ENCODE measurements at places on chromosomes 6 and 20.

- DNase-seq: no peak
These were observed 42.2 kb upstream of the STXBP5 start for GRCh38 chr6:147161974-147162495.

DNA sequence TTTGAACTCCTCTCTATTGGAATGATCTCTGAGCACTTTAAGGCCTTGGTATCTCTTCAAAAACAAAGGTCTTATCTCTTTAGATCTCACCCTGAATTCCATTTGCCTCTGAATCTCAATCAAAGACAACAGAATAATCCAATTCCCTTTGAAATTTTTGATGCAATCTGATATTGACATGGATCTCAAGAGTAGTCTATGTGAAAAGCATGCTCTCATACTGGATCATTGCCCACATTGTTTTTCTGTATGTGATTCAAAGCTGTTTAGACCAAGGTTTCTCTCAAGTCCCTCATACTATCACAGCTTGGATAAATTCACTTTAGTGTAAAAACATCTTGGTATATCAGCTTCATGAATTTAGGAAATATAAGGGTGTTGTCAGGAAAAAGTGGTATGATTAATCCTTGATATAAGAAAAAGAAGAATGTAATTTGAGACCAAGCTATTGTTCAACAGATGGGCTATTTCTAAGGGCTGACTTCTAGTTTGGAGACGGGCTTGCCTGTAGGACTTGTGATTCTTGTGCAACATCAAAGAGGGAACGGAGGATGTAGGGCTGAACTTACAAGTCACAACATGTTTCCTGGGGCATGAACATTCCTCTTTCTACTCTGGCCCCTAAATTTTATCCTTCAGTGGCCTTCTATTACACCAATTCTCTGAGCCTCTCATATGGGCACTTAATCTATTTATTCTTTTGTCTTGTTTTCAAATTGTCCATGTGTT is 77.9 kb upstream of the CITED2 start:
- DNase-seq: no peak

- no peak for DNase-seq
These were observed 40.2 kb downstream of the CCN2 start for GRCh38 chr6:131910956-131911355.

DNA sequence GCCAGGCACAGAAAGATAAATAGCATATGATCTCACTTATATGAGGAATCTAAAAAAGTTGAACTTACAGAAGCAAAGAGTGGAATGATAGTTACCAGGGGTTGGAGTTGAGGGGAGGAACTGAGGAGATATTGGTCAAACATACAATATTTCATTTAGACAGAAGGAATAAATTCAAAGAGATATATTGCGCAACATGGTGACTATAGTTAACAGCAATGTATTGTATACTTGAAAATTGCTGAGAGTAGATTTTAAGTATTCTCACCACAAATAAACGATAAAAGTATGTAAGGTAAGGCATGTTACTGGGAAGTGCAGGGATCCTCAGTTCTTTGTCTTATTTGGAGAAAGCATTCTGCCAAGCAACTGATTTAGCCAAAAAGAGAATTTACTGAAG is 171.9 kb downstream of the LMBRD1 start:
- DNase-seq: no peak

DNA sequence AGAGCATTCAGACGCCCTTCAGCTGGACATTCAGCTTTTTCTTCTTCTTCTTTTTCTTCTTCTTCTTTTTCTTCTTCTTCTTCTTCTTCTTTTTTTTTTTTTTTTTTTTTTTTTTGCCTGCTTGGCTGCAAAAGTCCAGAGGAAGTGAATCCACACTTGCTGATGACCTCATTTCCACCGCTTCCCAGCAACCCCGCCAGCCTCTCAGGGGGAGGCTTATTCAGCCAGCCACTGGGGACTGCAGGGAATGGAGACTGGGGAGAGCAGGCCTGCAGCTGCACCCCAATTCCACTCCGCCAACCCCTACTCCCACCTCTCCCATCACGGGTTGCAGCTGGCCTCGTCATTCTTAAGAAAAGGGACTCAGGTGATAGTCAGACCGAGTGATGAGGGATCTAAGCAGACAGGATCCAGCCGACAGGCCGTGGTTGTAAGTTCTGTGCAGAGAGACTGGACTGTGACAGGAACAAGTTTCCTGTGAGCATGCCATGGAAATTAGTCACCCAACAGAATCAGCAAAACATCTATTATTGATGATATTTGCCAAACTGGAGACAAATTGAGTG is 59.0 kb upstream of the QKI start:
- DNase-seq: no peak

DNA sequence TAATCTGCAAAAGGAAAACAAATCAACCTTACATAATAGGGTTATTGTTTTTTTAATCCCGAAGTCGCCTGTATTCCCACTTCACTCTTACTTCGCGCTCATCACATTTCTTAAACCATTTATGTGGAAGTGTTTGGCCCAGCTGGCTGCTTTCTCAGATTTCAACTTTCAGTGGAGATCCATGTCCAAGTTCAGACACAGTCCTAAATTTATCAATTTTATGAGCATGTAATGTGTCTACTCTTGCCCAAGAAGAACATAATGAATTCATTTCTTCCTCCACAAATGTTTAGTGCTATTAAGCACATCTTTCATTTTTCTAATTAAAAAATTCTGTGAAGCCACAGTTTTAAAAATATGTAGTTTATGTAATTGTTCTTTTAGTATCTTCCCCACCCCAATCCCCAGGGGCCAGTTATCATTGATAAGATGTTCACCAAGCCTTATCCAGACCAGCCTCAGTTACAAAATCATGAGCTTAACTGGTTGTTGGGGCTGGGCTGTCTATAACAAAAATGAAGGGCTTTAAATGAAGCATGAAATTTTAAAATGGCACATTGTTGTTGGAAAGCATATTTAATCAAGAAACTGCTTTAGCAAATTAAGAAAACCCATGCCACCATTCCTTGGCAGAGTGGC is 151.7 kb downstream of the UST start:
- no peak for DNase-seq

- DNase-seq: no peak
These were observed 26.5 kb upstream of the MYCT1 start for GRCh38 chr6:152671171-152671570.

DNA sequence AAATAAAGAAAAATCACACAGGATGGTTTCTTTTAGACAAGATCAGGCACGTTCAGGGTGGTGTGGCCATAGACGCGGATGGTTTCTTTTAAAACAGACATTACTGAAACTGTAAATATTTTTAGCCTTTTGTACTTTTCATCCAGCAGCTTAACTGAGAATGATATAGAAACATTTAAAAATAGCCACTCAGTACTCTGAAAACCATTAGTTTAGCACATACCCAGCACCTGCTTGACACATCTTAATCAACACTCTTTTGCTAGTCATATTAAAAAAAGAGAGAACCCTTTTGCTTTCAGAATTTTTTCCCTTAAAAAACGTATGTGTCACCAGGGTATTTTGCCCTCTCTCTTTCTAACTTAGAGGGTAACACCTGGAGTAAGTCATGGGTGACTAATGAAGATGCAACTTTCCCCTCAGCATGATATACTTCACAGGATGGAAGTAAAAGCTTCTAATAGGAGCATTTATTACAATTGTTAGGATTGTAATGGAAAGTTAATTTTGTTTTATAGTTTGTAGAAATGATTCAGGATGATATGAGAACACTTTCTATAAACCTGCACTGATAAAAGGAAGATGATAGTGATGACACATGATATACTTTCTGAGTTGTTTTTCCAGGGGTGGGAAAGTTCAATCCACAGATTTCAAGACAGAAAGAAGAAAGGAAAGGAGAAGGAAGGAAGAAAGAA is 45.2 kb downstream of the BACH2 start:
- DNase-seq: peak; percentile 9

DNA sequence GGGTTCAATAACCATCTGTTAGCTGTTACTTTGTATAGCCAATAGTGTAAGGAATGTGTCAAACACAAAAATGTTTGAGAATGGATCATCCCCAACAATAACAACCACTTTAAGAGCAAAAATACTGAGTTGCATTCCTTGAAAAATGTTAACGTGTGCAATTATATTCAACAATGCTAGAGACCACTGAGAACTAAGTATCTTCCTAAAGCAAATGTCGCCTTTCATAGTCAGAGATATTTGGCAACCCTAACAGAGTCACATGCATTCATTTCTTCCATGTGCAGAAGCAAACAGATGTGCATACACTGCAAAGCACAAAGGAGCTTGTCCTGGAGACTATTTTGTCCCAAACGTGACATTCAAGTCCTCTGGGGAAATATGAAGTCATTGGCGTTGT is 448.6 kb downstream of the GJA1 start:
- DNase-seq: no peak

GRCh38 chr6:10347561-10348327 is 67.1 kb downstream of the TFAP2A start:
- no peak for DNase-seq

- no peak for DNase-seq
These were observed 55.5 kb downstream of the CD2AP start for GRCh38 chr6:47532981-47533585.

GRCh38 chr6:63839485-63839884 is 203.9 kb downstream of the PHF3 start:
- no peak for DNase-seq

GRCh38 chr20:44017211-44017610 is 102.6 kb downstream of the TOX2 start:
- no peak for DNase-seq

DNA sequence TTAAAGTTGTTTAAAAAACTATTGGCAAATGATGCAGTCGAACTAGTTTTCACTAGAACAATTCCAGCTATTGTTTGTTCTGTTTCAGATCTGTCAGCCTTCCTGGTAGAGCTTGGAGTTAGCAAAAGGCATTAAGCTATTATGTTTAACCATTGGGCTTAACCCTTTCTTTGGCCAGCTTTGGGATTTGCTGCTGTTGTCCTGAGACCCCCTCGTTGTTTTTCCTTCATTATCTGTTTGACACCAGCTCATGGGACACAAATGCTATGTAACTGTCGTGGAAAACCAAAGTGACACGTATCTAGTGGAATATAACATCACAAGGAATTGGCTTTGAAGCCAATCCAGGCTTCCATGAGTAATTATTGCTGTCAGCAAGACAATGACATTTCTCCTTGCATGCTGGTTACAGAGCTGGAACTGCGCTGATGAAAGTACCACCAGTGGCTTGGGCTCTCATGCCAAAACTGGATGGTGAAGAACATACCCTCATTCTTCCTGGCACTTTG is 96.0 kb downstream of the EYA2 start:
- no peak for DNase-seq

DNA sequence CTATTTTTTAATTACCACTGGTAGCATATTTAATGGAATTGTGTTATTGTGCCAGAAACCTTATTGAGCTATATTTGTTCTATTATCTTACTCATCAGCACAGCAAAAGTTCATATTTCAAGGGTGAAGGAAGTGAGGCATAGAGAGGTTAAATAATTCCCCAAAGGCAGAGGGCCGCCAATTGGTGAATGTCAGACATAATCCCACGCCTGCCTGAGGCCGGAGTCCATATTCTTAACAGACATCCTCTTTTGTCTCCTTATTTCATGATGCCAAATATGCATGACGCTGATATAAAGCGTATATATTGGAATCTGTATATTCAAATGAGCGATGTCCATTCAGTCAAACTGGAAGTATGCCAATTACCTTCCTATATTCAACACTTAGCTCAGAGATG is 505.0 kb upstream of the SLC35B3 start:
- DNase-seq: no peak

DNA sequence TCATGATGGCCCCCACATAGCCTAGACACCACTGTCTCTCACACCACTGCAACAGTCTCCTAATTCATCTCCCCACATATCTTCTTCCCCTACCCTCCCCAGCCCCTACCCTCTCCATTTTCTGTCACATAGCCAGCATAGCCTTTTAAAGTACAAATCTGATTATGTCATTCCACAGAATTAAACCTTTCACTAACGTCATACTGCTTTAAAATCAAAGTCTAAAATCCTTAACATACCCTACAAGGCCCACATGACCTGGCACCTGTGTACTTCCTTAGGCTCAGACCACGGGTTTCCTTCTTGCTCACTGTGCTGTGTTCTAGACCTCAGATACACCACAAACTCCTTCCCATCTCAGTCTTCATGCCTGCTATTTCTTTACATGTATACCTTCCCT is 5.9 kb downstream of the OSTM1 start:
- no peak for DNase-seq

DNA sequence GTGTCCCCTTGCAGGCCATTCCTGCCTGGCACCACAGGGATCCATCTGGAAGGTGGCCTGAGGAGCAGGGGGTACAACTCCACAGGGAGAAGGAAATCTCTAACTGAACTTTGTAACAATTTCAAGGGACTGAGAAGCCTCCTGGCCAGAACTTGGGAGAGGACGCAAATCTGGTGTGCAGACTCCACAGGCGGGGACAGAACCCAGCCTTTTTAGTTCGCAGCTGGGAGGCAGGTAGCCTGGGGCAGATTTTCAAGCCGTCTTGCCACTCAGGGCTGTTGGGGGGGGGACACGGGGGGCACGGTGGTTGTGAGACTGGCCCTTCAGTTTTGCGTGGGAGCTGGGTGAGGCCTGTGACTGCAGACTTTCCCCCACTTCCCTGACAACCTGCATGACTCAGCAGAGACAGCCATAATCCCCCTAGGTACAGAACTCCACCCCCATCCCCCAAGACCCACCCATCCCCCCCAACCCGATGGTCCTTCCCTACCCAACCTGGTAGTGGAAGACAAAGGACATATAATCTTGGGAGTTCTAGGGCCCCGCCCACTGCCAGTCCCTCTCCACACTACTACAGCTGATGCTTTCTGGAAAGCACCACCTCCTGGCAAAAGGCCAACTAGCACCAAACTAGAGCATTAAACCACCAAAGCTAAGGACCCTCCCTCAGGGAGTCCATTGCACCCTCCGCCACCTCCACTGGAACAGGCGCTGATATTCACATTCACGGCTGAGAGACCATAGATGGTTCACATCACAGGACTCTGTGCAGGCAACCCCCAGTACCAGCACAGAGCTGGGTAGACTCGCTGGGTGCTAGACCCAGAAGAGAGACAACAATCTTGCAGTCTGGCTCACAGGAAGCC is 3.0 kb upstream of the HUS1B start:
- no peak for DNase-seq

DNA sequence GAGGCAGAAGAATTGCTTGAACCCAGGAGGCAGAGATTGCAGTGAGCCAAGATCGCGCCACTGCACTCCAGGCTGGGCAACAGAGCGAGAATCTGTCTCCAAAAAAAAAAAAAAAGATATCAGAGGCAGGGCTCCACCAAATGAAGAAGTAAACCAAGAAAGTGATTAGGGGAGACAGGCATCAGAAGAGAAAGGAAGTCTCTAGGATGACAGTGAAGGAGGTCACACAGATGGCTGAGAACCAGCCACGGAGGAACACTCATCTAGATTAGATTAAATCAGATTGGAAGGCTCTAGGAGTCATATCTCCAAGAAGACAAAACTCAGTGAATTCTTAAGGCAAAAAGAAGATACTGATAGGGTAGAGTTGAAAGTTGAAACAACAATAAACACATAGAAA is 102.2 kb upstream of the CCDC28A start:
- no peak for DNase-seq

GRCh38 chr6:122589115-122589514 is 21.1 kb upstream of the PKIB start:
- no peak for DNase-seq
